Cortex of kidney (tissue), 1 donor: ENCODE measurements at places on chromosomes 12 and 14.

DNA sequence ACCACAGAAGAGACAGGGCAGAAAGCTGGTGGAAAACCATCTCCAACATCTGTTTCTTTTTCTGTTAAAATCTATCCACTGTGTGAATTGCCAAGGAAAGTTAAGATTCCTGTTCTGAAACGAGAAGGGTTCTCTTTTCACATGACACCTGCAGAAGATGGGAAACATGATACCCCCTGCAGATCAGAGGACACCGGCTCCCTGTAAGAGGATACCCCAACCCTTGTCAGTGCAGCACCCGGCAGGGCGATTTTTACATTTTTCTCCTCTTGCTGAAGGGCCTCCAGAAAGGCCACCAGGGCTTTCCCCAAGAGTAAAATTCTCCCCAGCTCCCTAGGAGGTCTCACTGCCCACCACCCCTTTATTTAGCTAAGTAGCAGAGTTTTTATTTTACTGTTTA, 48.2 kb downstream of the DPF3 start:
- no peak for DNase-seq

- no peak for DNase-seq
Measured at GRCh38 chr14:68662392-68662791, 130.5 kb downstream of the ZFP36L1 start.

- DNase-seq = no peak
Measured at GRCh38 chr14:21055432-21056117, 2.0 kb upstream of the RNASE8 start.

- DNase-seq = no peak
Measured at GRCh38 chr12:13211859-13212664, 15.5 kb downstream of the EMP1 start.

DNA sequence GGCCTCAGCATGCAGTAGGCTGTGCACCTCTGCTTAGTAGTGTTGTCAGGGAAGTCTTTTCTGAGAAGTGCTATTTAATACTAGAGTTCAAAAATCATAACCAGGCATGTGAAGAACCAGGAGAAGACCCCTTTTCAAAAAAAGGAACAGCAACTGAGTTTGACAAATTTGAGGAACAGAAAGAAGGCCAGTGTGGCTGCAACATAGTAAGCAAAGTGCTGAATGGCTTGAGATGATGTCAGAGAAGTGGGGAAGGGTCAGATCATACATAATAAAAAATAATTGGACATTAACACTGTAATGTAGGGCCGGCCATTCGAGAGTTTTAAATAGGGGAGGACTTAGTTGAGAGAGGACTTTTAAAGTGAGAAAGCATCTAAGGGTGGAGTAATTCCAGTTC, 11.1 kb upstream of the CNTN1 start:
- no peak for DNase-seq

DNA sequence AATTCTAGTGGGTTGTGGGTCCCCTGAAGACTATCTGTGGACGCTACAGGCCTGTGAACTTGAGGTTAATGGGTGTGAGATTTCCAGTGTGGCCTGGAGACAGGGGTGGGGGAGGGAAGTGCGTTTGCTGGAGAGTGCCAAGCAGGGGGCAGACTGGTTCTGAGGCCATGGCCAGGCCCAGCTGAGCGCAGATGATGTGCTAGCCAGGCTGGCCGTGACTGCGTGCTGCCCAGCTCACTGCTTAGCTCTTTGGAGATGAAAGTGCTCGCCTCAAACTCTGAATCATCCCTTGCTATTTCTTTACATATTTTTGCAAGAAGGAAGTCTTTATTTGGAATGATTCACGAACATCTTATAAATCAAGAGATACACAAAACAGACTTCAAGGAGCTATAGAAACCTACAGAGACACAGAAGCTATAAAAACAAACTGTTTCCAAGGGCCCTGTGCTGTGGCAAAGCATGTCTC, 75.2 kb upstream of the PLEKHG3 start:
- DNase-seq = no peak

GRCh38 chr12:120358412-120359100, 10.4 kb downstream of the MSI1 start:
- no peak for DNase-seq
